ENCODE measurements at places on chromosomes 6 and 20.

DNA sequence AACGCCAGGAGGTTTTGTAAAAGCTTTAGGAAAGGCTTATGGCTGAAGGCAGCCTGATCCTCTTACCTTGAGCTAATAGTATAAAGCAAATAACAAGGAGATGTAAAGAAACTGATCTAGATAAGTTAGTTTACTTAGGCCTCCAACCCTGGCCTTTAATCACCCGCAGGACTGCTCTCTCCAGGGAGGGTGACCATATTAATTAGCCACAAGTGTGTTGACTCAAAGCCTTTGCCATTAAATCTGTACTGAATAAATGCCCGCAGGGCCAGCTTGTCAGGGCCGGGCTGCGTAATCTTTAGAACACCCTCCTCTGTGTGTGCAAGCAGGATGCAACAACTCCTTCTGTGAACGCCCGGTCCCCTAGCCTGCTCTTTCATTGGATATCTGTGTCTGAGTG is 6.1 kb upstream of the PRSS16 start:
- DNase-seq = no peak

DNA sequence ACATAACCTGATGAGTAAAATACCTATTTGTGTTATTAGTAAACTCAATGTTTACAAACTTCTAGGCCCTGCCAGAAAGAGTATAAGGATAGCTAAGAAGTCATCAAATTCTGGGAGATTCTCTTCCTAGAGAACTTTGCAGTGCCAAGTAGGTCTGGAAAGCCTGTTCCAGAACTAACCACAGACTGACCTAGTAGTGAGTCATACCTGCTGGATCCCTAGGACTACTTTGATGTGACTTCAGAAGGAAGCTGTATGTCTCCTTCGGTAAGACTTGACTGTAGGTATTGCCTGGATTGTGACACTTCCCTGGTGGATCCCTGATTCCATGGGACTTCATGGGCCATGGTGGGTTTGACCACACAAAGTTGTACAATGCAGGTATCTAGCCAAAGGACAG is 131.7 kb downstream of the DNAH8 start:
- DNase-seq = no peak

- no peak for DNase-seq
Measured at GRCh38 chr6:135063926-135064325, 9.3 kb upstream of the HBS1L start.

DNA sequence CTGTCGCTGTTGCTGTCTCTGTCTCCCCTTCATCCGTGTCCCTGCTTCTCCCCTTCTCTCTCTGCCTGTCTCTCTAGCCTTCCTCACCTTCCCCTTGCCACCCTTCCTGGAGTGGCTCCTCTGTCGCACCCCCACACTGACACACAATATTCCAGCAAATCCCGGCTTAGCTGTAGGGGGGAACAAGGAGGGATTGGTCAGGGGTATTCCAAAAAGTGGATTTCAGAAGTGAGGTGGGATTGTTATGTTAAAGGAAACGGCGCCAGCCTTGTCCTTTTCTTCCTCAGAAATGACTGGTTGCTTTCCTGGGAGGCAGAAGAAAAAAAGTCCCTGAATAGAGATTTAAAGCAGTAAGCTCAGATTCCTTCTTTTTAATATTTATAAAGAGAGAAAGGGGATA is 76.3 kb upstream of the SIRPA start:
- no peak for DNase-seq

DNA sequence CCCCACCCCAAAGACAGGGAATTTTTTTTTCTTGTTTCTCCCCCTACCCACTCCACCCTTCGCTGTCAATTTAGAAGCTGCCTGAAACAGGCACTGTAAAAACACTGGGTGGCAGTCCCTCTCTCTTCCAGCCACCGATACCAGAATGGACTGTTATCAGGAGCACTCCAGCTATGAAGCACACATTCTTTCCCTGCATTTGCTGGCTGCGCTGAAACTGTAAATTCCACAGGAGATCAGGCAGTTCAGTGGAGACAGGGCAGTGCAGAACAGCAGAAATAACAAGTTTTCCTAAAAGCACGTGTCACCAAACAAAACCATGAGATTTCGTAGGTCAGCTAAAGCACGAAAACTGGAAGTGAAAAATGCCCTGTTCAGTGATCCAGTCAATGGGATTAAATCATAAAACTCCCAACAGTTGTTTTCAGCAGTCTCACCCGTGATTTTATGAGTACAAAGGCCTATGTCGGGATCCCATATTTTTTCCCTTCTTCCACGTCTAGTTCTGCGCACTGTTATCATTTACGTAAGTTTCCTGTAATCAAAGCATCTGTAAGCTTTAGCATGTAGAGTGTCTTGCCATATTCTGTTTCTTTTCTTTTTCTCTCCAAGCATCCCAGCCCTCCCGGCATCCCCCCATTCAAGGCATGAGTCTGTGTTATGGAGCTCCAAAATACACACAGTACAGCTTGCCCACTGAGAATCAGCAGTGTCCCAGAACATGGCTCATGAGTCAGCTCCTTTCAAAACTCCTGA is 359.9 kb upstream of the EPHA7 start:
- DNase-seq = no peak

DNA sequence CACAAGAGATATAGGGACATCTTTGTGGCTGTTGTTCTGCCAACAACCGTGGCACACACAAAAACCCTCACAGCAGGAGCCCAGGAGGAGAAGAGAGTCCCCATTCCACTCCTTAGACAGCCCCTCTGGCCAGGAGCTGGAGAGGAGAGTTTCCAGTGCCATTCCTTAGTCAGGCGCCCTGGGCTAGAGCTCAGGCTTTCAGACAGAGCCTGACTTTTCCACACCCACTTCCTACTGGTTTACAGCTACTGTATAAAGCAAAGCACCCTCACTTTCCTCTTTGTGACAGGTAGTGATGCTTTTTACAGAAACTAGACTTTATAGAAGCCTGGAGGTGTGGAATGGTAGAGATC is 145.9 kb downstream of the SYCP2 start:
- DNase-seq = no peak

- DNase-seq = no peak
Measured at GRCh38 chr6:46234156-46234556, 63.4 kb upstream of the ENPP5 start.

DNA sequence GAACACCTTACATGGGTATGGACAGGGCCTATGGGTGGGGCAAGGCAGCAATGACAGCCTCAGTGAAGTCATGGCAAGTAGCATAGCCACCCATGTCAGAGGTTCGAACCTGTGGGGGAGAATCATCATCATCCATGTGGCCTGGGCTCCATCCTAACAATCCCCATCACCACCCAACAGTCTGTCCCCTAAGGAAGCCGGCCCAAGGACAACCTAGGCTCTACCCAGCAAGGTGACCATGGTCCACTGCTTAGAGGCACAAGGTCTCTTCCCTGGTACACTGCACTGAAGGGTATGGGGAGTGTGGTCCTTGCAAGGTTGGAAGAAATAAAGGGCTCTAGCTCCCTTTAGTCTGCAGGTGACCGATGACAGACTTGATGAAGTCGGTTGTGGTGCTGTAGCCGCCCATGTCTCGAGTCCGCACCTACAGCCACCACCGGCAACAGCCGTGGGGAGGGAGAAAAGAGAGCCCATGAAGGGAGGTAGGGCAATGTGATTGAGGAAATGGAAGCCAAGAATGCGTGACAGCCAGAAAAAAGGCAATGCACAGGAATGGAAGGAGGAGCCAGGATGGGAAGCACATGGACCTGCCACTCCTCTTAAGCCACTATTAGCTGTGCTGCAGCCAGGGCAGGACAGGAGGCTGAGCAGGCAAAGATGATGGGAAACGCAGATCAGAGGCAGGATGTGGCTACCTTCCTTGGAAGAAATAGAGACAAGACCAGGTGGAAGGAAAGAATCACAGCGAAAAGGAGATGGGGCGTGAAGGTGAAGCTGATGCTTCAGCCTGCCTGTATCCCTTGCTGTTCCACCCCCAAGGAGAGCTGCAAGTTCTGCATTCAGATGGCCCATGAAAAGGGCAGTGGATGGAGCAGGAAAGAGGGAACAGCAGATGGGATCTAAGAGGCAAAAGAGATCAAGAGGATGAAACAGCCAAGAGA is 5.3 kb downstream of the IDH3B start:
- no peak for DNase-seq

DNA sequence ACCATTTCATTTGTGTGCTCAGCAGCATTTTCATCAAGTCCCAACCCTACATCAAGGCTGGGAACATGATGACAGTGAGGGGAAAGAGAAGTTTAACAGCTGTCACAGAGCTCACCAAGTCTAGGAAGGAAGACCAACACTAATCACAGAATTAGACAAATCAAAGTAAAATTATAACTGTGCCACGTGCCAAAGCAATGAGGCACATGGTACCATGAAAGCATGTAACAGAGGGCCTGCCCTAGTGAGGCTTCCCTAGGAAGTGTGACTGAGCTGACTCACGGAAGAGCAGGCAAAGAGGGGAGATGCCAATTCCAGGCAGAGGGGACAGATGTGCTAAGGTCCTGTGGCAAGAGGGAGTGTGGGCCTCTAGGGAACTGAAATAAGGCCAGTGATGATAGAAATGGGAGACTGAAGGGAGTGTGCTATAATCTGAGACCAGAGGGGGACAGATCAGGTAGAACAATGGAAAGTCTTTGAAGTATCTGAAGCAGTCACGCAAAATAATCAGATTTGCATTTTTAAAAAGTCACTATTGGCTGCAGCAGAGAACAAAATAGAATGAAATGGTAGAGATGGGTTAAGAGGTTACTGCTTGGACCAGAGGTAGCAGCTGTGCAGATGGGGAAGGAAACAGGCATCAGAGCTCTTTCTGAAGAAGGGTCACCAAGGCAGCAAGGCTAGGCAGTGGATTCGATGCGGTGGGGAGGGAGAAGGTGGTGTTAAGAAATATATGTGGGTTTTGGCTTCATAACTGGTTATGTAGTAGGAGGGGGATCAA is 86.8 kb downstream of the GPR6 start:
- no peak for DNase-seq
